ENCODE measurements at places on chromosomes 12 and 14. TPM values are rescaled to one million over a fixed set of nuclear protein-coding genes. Genes with fewer than 3 reads are reported as not detected.

DNA sequence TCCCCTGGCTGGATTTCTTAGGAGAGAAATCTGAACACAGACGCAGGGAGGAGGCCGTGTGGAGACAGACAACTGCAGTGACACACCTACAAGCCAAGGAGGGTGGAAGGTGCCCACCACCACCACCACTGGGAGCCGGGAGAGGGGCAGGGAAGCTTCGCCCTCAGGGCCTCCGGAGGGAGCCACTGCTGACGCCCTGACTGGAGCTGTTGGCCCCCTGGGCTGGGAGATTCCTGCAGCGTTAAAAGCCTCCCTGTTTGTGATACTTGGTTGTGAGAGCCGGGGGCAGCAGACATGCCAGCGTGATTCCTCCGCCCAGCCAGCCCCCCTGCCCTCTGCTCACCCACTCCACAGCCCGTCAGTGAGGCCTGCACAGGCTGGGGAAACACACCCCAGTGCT, 72.0 kb downstream of the CHGA start:
- DNase-seq = no peak

Gene FAM186B
- 0.37 TPM for total RNA-seq

Gene VASH1
- 1.8 TPM for total RNA-seq

- no peak for DNase-seq
Measured at GRCh38 chr12:87925021-87925420, 104.2 kb downstream of the C12orf50 start.

Gene LRP1-AS
- total RNA-seq = not detected

Gene TEDC1
- total RNA-seq = 58.7 TPM

DNA sequence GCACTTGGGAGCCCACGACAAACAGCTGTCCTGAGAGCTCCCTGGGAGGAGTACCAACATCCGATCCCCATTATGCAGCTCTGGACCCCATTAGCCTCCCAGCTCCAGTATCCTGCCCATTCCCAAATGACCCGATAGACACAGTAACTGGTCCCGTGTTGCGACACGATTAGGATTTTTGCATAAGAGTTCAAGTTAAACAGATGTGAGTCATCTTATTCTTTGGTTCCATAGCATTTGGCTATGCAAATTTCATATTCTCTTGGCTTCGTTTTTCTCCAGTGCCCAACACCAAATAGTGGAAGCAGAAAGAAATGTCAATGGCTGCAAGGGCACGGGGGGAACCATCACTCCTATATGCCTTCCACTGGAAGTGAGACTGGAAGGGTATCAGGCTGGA, 43.0 kb upstream of the LRRC10 start:
- DNase-seq = no peak
